ENCODE measurements at places on chromosomes 2 and 18. TPM values are rescaled to one million over a fixed set of nuclear protein-coding genes. Genes with fewer than 3 reads are reported as not detected.

DNA sequence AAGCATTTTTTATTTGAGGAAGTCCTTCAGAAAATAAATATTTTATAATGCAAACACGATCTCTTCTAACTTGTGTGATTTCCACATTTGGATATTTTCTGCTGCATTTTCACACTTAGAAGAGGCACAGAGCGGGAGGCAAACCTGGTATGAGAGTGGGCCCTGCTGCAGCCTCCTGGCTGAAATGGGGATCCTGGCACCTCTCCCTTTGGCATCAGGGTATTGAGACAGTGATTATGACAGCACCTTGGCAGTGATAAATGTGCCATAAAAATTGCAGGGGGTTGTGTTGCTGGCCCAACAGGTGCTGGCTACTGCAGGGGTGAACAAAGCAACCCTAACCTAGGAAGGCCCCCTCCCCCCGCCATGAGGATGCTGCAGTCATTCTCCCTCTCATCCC, 128.6 kb downstream of the TSN start:
- no peak overlapping the region for H3K4me3 ChIP-seq
- DNase-seq: no peak
- no peaks in the 10 kb centered on the region for H3K4me1 ChIP-seq
- no peaks in the 10 kb centered on the region for H3K27me3 ChIP-seq
- no peaks in the 10 kb centered on the region for H3K36me3 ChIP-seq
- H3K27ac ChIP-seq: no peak overlapping the region

GRCh38 chr2:198327526-198327925, 523.1 kb downstream of the PLCL1 start:
- H3K4me3 ChIP-seq: no peak overlapping the region
- no peak for DNase-seq
- H3K27me3 ChIP-seq: peaks cover 3% of the 10 kb centered on the region
- H3K36me3 ChIP-seq: no peaks in the 10 kb centered on the region
- no peaks in the 10 kb centered on the region for H3K4me1 ChIP-seq
- H3K27ac ChIP-seq: no peak overlapping the region

DNA sequence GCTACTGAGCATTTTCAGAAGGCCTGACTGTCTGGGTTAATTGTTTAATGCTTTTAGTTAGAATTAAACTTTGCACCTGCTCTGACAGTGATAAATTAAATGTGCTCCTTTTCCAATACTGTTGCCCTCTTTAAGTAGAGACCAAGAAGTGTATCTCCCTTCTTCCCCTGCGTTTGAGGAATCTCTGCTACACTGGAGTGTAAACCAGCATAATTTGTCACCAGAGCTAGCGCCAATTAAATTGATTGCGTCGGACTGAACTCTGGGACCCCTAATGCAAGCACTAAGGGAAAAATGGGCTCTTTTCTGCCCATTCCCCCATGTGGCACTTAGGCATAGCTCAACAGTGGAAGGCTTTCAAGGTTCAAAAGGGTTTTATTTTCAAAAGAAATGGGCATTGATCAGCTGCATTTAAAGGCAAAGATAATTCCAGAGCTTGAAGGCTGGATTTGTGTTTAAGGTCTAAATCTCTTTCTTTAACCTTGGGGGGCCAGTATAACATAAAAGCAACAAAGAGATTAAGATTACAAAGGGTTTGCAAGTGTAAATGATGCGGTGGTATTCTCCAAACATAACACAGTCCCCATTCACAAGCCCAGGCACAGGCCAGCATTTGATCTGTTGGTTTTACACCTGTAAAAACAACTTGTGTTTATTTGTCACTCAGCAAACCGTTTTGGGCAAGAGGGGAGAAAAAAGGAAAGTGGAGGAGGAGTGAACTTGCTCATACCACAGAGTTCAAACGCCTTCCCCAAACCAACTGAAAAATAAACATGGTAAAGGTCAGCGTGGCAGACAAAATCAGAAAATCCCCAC, 427.6 kb downstream of the BCL11A start:
- H3K4me3 ChIP-seq: no peak overlapping the region
- DNase-seq: no peak
- H3K4me1 ChIP-seq: no peaks in the 10 kb centered on the region
- no peaks in the 10 kb centered on the region for H3K27me3 ChIP-seq
- no peak overlapping the region for H3K27ac ChIP-seq

EN1 gene
- total RNA-seq: not detected

Data from adrenal gland (tissue), 19 donors.